Endodermal cell (in vitro differentiated cells): ENCODE measurements at places on chromosomes 12 and 14. TPM values are rescaled to one million over a fixed set of nuclear protein-coding genes. Genes with fewer than 3 reads are reported as not detected.

- peak; percentile 78 for DNase-seq
- H3K36me3 ChIP-seq = no peaks in the 10 kb centered on the region
- H3K4me3 ChIP-seq = no peak overlapping the region
- H3K27ac ChIP-seq = no peak overlapping the region
- peaks cover 3% of the 10 kb centered on the region for H3K4me1 ChIP-seq
Observed at GRCh38 chr12:15856097-15856982, 25.8 kb upstream of the STRAP start.

GRCh38 chr14:50619569-50620141 is 48.5 kb downstream of the SAV1 start:
- no peaks in the 10 kb centered on the region for H3K27me3 ChIP-seq
- DNase-seq = no peak
- H3K4me1 ChIP-seq = no peaks in the 10 kb centered on the region
- H3K4me3 ChIP-seq = no peak overlapping the region
- H3K27ac ChIP-seq = no peak overlapping the region
- H3K36me3 ChIP-seq = no peaks in the 10 kb centered on the region

The SYT1 gene
- total RNA-seq = 6.5 to 7.7 TPM (median 6.8 TPM) in 3 replicates

DNA sequence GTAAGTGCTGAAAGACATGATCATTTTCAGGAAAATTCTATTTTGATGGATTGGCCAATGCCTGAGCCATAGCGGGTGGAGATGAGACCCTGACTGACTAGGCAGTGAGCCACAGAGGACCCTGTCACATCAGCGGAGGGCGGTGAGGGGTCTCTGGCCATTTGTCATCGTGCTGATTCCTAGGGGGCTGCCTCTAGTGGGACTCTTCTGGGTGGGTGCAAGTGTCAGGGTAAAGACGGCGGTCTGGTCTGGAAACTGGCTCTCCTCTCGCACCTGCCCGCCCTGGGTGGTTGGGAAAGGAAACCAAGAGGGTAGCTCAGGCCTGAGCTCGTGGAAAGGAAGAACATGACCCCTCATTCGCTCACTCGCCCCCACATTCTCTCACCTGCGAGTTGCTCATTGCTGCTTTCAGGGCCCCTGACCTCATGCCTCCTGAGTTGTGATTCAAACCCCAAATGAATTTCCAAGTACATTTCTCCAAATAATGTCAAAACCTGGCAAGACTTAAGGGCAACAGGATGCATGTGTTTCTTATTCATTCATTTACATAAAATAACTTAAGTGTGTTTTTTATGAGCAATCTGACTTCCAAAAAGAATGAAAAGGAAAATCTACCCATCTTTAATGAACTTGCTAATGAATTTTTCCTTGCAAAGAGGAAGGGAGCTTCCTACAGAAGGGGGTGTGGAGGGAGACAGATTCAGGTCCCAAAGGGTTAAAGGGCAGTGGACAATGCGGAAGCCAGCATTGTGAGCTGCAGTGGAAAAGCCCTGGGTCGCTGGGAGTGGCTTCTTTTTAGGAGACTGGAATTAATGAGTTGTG is 12.8 kb downstream of the MEG3 start:
- no peaks in the 10 kb centered on the region for H3K27me3 ChIP-seq
- peak; percentile 79 for DNase-seq
- H3K36me3 ChIP-seq = no peaks in the 10 kb centered on the region
- no peak overlapping the region for H3K27ac ChIP-seq

DNA sequence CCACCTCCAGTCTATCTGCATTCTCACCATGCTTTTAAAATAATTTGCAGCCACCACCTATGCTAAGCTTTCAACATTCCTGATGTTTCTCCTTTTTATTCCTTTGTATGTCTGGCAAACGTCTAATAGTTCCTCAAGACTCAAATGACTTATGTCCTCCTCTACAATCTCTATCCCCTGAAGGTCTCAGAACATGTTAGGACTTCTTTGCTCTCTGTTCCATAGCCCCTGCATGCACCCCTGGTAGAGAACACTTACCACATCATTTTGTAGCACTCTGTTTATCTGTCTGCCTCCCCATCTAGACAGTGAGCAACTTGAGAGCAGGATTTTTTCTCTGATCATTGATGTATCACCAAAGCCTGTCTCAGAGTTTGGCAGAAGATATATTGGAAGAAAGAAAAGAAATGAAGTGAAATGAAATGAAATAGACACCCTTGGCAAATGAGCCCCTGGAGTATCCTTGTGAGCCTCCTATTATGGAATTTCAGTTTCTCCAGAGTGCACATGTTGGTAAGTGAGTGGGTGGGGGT is 1231.2 kb upstream of the FLRT2 start:
- H3K27me3 ChIP-seq = no peaks in the 10 kb centered on the region
- H3K4me1 ChIP-seq = no peaks in the 10 kb centered on the region
- DNase-seq = no peak
- no peak overlapping the region for H3K4me3 ChIP-seq
- H3K27ac ChIP-seq = no peak overlapping the region

GRCh38 chr12:92562063-92562734 is 140.6 kb upstream of the PLEKHG7 start:
- no peak overlapping the region for H3K4me3 ChIP-seq
- H3K4me1 ChIP-seq = no peaks in the 10 kb centered on the region
- no peak overlapping the region for H3K27ac ChIP-seq
- no peaks in the 10 kb centered on the region for H3K27me3 ChIP-seq

The TSPAN9 gene
- total RNA-seq = 73.5 and 80.8 TPM in 2 replicates

The FLRT2 gene
- total RNA-seq = 33.7 to 42.3 TPM (median 36.4 TPM) in 3 replicates

DNA sequence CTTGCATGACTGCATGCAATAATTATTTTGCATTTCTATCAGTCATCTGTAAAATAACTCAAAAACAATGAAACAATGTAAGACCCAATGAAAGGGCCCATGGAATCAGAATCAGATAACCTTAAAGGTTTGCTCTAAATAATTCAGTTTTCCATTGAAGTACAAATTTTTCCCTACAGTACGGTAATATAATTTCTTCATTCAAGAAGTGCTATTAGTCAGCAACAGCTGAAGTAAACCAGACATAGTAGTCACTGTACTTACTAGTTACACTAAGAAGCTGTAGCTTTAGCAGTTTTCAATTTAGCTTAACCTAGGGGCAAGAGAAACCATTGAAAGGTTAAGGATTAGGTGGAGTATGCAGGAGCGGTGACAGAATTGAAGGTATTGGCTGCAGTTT is 43.5 kb downstream of the BCAT1 start:
- no peak overlapping the region for H3K27ac ChIP-seq
- peaks cover 27% of the 10 kb centered on the region for H3K27me3 ChIP-seq
- no peak for DNase-seq
- no peaks in the 10 kb centered on the region for H3K36me3 ChIP-seq
- peaks cover 7% of the 10 kb centered on the region for H3K4me1 ChIP-seq

GRCh38 chr14:77124345-77125280 is 17.0 kb downstream of the ZDHHC22 start:
- no peaks in the 10 kb centered on the region for H3K36me3 ChIP-seq
- peaks cover 26% of the 10 kb centered on the region for H3K27me3 ChIP-seq
- peak; percentile 81 for DNase-seq
- H3K4me3 ChIP-seq = peak overlapping the region; percentile 79
- H3K27ac ChIP-seq = no peak overlapping the region
- peaks cover 8% of the 10 kb centered on the region for H3K4me1 ChIP-seq

The CABP1 gene
- total RNA-seq = 0.25 and 0.86 TPM in 2 replicates

The IL31 gene
- not detected in 3 replicates for total RNA-seq

- DNase-seq = no peak
- H3K27ac ChIP-seq = no peak overlapping the region
- H3K4me1 ChIP-seq = no peaks in the 10 kb centered on the region
- H3K4me3 ChIP-seq = no peak overlapping the region
- no peaks in the 10 kb centered on the region for H3K36me3 ChIP-seq
Observed at GRCh38 chr14:52987514-52987913, 36.7 kb upstream of the FERMT2 start.

GRCh38 chr12:64824500-64825142 is at the start of gene TBC1D30:
TBC1D30 (plus strand) TSS chr12:64824647; CDS start chr12:64824880, 233 bp downstream.
- H3K4me1 ChIP-seq = peaks cover 5% of the 10 kb centered on the region
- peak within 1 kb of the TSS; percentile 77 for H3K4me3 ChIP-seq
- peaks cover 77% of the 10 kb centered on the region for H3K27me3 ChIP-seq
- no peaks in the 10 kb centered on the region for H3K36me3 ChIP-seq

The GLI1 gene
- total RNA-seq = 5.6 and 6.4 TPM in 2 replicates

- no peaks in the 10 kb centered on the region for H3K27me3 ChIP-seq
- no peak overlapping the region for H3K27ac ChIP-seq
- DNase-seq = no peak
- H3K4me1 ChIP-seq = peaks cover 11% of the 10 kb centered on the region
- H3K4me3 ChIP-seq = no peak overlapping the region
- peaks cover 7% of the 10 kb centered on the region for H3K36me3 ChIP-seq
Observed at GRCh38 chr14:89175881-89176799, 240.9 kb downstream of the FOXN3 start.

- no peaks in the 10 kb centered on the region for H3K4me1 ChIP-seq
- peaks cover 19% of the 10 kb centered on the region for H3K36me3 ChIP-seq
- H3K27ac ChIP-seq = no peak overlapping the region
- no peaks in the 10 kb centered on the region for H3K27me3 ChIP-seq
- no peak for DNase-seq
Observed at GRCh38 chr12:116087962-116088361, 189.5 kb downstream of the MED13L start.

DNA sequence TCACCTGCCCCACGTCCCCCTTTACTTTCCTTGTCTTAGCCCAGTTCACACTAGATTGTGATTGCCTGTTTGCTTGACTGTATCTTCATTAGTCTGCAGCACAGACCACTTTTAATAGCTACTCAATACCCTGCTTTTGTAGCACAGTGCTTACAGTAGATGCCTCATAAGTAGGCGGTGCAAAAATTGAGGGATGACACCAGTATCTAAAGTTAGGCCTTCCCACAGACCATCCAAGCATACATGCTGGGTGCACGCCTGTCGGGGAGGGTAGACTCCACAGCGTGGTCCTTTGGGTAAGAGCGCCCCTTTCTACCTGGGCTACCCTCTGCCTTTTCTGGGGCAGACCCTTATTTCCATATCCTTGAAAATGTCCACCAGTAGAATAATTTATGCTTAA is 140.8 kb downstream of the GCH1 start:
- H3K4me1 ChIP-seq = no peaks in the 10 kb centered on the region
- DNase-seq = no peak
- no peak overlapping the region for H3K27ac ChIP-seq

DNA sequence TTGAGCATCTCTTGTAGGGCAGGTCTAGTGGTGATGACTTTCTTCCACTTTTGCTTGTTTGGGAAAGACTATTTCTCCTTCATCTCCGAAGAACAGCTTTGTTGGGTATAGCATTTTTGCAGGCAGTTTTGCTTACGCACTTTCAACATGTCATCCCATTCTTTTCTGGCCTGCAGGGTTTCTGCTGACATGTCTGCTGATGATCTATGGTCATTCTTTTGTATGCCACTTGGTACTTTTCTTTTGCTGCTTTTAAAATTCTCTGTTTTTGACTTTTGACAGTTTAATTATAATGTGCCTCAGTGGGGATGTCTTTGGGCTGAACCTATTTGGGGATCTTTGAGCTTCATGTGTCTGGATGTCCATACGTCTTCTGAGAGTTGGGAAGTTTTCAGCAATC is 78.2 kb downstream of the PTHLH start:
- H3K27ac ChIP-seq = no peak overlapping the region
- no peak overlapping the region for H3K4me3 ChIP-seq
- no peaks in the 10 kb centered on the region for H3K36me3 ChIP-seq
- DNase-seq = no peak
- H3K4me1 ChIP-seq = no peaks in the 10 kb centered on the region

- no peak overlapping the region for H3K27ac ChIP-seq
- H3K4me3 ChIP-seq = no peak overlapping the region
- H3K4me1 ChIP-seq = no peaks in the 10 kb centered on the region
- no peaks in the 10 kb centered on the region for H3K27me3 ChIP-seq
- peaks cover 96% of the 10 kb centered on the region for H3K36me3 ChIP-seq
- no peak for DNase-seq
Observed at GRCh38 chr14:94056579-94057308, 24.3 kb downstream of the DDX24 start.

GRCh38 chr12:92582893-92583292 is 119.9 kb upstream of the PLEKHG7 start:
- DNase-seq = no peak
- H3K36me3 ChIP-seq = no peaks in the 10 kb centered on the region
- H3K27me3 ChIP-seq = no peaks in the 10 kb centered on the region
- H3K4me3 ChIP-seq = peak overlapping the region; percentile 59
- peaks cover 13% of the 10 kb centered on the region for H3K4me1 ChIP-seq

DNA sequence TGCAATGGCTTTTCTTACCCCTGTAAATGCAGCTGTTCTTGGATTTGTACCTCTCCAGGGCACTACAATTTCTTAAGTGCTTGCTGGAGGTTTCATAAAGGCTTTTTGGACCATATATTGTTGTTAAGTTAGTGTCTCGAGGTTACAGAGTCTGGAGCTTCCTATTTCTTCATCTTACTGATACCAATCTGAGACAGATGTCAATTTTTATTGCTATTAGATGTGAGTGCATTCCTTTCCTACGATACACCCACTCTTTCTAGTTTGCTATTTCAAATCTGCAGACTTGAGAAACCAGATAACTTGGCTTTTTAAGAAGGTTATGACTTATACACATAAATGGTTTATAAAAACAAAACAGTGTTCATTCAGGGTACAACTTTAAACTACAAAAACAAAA is 2.1 kb downstream of the NOXRED1 start:
- no peak overlapping the region for H3K4me3 ChIP-seq
- H3K27ac ChIP-seq = no peak overlapping the region
- no peaks in the 10 kb centered on the region for H3K4me1 ChIP-seq
- no peak for DNase-seq
- peaks cover 56% of the 10 kb centered on the region for H3K36me3 ChIP-seq
- no peaks in the 10 kb centered on the region for H3K27me3 ChIP-seq

- no peak within 1 kb of the TSS for H3K27ac ChIP-seq
Observed at GRCh38 chr12:10409392-10409791, at the start of gene KLRC4. KLRC4 (minus strand) TSS chr12:10409757; CDS start chr12:10409575, 182 bp downstream.

GRCh38 chr14:32940066-32940651 is 1.5 kb downstream of the NPAS3 start:
- H3K4me1 ChIP-seq = no peaks in the 10 kb centered on the region
- H3K4me3 ChIP-seq = peak overlapping the region; percentile 83
- peak overlapping the region; percentile 91 for H3K27ac ChIP-seq
- peaks cover 50% of the 10 kb centered on the region for H3K27me3 ChIP-seq
- no peaks in the 10 kb centered on the region for H3K36me3 ChIP-seq

- no peaks in the 10 kb centered on the region for H3K4me1 ChIP-seq
- H3K27ac ChIP-seq = no peak overlapping the region
- no peaks in the 10 kb centered on the region for H3K36me3 ChIP-seq
- peaks cover 32% of the 10 kb centered on the region for H3K27me3 ChIP-seq
Observed at GRCh38 chr12:109147954-109148353, 31.6 kb downstream of the ACACB start.

GRCh38 chr12:127459687-127460086 is 807.3 kb upstream of the TMEM132C start:
- no peaks in the 10 kb centered on the region for H3K36me3 ChIP-seq
- no peak overlapping the region for H3K4me3 ChIP-seq
- H3K27me3 ChIP-seq = peaks cover 35% of the 10 kb centered on the region
- peak; percentile 45 for DNase-seq

DNA sequence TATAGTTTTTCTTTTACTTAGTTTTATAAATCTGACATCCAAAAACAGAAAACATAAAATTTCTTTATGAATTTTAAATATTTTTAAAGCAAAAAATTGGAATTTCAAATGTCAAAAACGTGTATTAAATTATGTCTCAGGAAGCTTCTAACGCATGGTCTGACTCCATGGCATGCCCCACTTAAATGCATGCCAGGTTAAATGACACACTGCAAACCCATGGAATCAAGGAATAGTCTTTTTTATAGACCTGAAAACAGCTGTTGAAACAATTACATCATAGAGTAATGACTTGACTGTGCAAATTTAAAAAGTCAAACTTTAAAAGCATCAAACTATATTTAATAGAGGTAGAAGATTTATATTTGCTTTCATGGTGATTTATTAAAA is 96.1 kb upstream of the DACT1 start:
- H3K27ac ChIP-seq = no peak overlapping the region
- DNase-seq = no peak
